ENCODE measurements at places on chromosomes 11 and 22.

- DNase-seq = no peak
Measured at GRCh38 chr11:67023957-67024353, 1.0 kb downstream of the SYT12 start.

GRCh38 chr22:39152511-39153219 is at the start of gene CBX7:
CBX7 (minus strand) TSS chr22:39152680; CDS start chr22:39152444, 236 bp downstream.
- DNase-seq = peak; percentile 44

DNA sequence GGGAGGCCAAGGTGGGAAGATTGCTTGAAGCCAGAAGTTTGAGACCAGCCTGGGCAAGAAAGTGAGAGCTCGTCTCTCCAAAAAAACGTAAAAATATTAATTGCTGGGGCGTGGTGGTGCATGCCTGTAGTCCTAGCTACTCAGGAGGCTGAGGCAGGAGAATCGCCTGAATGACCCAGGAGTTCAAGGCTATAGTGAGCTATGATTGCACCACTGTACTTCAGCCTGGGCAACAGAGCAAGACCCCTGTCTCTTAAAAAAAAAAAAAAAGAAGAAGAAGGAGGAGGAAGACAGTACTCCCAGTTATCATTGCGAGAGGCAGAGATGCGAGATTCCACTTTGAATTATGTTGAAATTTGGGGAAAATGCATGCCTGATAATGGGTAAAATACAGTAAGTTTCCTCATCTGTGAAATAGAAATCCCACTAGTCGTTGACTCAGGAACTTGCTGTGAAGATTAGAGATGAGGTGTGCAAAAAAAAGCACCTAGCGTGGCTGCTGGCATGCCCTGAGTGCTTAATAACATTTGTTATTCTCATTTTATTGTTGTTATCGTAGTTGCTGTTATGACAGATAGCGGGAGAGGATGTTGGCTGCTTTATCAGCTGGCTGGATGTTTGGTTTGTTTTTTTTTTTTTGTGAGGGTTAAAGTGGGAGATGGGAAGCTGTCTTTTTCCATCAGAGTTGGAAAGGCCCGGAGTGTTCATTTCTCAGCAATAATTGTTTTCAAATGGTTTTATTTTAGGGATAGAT is 33.4 kb downstream of the BCR start:
- DNase-seq = no peak

GRCh38 chr11:106277484-106277883 is 200.0 kb downstream of the AASDHPPT start:
- DNase-seq = no peak

GRCh38 chr22:30718938-30719337 is 24.3 kb downstream of the OSBP2 start:
- DNase-seq = no peak

DNA sequence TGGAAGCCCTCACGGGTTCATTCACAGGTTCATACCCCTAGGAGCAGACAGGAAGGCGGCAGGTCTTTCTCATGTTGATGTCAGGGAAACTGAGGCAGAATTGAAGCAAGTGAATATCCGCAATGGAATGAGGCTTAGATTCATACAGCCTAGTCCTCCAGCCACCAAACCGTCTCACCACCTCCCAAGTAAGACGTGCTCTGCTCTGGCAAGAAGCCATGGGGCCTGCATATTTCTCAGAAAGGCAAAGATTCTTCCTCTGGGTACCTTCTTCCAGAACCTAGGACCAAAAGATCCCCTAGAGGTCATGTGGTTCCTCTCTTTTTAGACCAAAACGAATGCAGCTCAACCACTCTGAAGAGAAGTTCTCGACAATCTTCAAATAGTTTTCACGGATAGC is 1.7 kb downstream of the AP1B1 start:
- DNase-seq = no peak

DNA sequence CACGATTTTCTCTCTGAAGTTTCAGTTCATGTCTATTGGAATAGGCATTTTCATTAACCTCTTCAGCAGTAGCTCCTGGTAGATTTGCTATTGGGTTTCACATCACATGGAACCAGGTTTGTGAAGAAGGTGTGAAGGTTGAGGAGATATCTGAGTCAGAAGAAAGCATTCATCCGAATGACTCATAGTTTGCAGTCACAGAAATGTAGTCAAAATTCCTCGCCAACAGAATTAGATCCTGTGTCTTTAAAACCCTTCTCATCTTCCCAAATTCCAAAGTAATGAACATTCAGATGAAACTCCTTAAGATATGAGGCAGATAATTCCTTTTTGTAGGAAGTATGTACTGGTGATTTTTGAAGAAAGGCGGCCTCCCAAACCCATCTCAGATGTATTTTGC is 125.0 kb upstream of the LARGE1 start:
- no peak for DNase-seq

- DNase-seq = no peak
Measured at GRCh38 chr22:35785181-35785923, 67.7 kb downstream of the APOL5 start.

DNA sequence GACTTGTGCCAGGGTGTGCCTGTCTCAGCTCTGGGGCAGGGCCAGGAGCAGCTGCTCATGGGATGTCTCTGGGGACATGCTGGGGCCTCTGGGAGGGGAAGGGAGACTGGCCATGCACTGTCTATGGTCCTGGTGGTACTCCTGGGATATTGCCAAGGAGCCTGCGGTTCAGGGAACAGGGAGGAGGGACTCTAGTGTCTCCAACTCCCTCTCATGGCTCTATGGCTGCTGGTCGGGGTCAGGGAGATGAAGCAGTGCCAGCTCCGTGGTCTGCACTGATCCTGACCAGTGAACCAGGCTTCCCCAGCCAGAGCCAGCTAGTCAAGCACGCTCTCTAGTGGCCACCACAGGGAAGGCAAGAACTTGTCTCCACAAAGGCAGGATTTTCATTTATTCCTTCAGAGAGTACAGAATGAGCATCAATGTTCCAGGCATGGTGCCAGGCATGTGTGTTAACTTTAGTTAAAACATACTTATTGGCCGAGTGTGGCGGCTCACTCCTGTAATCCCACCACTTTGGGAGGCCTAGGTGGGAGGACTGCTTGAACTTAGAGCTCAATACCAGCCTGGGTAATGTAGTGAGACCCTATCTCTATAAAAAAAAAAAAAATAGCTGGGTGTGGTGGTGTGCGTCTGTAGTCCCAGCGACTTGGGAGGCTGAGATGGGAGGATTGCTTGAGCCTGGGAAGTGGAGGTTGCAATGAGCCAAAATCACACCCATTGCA is 2.5 kb upstream of the BEST1 start:
- peak; percentile 67 for DNase-seq

DNA sequence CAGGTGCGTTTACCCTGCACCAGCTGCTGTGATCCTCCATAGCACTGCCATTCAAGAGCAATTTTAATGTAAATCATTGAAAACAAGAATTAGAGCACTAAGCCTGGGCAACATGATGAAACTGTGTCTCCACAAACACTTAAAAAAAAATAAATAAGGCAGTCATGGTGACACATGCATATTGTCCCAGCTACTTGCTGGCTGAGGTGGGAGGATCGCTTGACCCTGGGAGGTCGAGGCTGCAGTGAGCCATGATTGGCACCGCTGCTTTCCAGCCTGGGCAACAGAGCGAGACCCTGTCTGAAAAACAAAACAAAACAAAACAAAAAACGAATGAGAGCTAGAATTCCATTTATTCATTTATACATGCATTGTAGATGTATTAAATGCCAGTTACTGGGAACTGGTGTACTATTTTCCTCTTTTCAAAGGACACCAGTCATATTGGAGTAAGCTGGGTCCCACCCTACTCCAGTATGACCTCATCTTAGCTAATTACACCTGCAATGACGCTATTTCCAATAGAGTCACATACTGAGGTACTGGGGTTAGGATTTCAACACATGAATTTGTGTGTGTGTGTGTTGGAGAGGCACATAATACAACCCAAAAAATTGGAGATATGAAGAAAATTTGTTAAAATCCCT is 101.9 kb downstream of the MICAL2 start:
- DNase-seq = no peak

DNA sequence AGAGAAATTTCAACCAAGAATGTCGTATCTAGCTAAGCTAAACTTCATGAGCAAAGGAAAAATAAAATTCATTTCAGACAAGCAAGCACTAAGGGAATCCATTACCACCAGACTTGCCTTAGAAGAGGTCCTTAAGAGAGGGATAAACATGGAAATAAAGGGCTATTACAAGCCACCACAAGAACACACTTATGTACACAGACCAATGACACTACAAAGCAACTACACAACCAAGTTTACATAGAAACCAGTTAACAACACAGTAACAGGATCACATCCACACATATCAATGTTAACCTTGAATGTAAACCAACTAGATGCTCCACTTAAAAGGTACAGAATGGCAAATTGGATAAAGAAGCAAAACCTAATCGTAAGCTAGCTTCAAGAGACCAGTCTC is 38.0 kb downstream of the TMEM123 start:
- DNase-seq = no peak

GRCh38 chr11:130166457-130166784 is 6.8 kb downstream of the ST14 start:
- DNase-seq = no peak

DNA sequence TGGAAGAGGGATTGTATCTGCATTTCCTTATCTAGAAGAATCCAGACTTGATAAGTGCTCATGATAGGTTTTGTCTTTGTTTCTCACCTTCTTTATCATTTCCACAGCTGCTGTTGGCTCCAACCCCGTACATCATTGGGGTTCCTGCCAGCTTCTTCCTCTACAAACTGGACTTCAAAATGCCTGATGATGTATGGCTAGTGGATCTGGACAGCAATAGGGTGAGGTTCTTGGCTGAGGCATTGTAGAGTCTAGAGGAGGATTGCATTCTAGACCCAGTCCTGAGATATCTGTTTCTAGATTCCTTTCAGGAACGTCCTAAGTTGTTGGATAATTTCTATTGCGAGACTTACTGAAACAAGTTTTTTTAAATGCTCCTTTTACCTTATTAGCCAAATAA is 8.1 kb downstream of the MADD start:
- DNase-seq = no peak

Measured in NCI-H2107 (cell line).